ENCODE measurements at places on chromosomes 6 and 20.

- DNase-seq = no peak
These were observed 141.3 kb upstream of the CENPW start for GRCh38 chr6:126198631-126199030.

DNA sequence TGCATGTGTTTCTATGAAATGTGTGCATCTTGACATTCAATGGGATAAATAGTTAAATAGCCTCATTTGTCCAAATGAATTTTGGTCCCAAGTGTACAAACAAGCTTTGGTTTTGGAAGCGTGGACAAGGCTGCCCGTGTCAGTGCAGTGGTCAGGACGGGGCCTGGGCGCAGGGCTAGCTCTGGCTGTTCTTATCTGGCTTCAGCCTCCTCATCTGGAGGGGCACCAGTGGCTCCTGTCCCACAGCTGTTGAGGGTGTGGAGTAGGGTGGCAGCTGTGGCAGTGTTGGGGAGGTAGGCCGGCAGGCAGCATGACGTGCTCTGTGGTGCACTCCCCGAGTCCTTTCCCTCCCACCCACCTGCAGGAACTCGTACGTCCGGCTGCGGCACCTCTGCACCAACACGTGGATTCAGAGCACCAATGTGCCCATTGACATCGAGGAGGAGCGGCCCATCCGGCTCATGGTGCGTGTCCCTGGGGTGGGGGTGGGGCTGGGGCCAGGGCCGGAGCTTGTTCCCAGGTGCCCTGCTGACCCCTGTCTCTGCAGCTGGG is 43.5 kb downstream of the ITPR3 start:
- no peak for DNase-seq

GRCh38 chr20:63140514-63141433 is 75.2 kb downstream of the YTHDF1 start:
- DNase-seq = no peak

GRCh38 chr6:31092769-31093505 is 19.4 kb downstream of the C6orf15 start:
- DNase-seq = no peak

GRCh38 chr20:41290804-41291389 is 26.6 kb downstream of the ZHX3 start:
- DNase-seq = no peak

DNA sequence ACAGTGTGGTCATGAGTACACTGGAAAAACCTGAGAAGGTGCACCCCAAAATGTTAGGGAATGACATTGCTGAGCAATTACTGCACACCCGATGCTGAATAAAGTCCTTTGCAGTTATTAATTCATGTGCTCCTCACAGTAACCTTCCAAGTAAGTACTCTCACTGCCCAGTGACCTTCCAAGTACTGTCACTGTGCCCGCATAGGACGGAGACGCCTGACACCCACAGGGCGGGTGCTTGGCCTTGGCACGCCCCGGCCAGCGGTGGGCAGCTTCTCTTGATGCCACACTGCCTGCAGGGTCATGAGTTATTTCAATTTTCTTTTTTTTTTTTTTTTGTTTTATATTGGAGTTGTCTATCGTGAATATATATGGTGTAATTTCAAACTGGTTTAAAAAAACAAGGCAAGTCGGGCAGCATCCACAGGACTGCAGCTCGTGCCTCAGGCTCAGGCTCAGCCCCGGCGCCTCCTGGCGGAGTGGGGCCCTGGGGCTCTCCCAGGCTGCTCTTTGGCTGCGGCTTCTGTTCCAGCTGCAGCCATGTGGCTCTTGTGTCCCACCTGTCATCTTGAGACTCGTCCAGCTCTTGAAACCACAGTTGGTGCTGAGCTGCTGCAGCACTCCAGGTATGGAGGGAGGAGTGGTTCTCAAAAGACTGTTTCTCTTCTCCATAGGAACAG is 27.0 kb downstream of the PNLDC1 start:
- no peak for DNase-seq

- no peak for DNase-seq
These were observed 39.8 kb upstream of the MMS22L start for GRCh38 chr6:97322811-97323210.

GRCh38 chr20:31704225-31705119 is 18.2 kb downstream of the BCL2L1 start:
- no peak for DNase-seq

DNA sequence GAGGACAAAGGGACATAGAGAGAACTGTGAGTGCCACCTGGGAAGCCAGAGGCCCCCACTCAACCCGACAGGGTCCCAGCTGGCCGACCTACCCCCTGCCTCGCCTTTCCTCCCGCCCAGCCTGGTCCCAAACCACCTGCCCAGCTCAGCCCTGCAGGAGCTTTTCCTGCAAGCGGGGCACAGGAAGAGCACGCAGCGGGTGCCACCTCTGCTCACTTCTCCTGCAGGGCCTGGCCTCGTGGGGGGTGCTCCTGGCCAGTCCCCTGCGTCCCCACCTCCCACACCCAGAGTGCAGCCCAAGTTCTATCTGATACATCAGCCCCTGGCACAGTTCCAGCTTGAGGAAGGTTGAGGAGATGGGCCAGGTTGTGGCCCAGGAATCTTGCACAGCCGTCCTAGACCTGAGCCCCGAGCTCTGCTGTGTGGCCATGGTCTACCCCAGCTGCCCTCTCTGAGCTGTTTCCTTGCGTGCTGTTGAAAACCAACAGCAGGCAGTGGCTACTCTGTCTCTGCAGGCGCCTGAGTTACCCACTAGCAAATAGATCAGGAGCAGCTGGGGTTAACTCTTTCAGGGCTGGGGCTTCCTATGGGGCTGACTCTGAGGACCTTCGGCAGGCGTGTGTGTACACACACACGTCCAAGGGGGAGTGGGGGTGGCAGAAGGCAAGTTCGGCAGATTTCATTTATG is 1.7 kb downstream of the NECAB3 start:
- no peak for DNase-seq

- no peak for DNase-seq
These were observed 81.2 kb downstream of the PREP start for GRCh38 chr6:105321728-105322127.

DNA sequence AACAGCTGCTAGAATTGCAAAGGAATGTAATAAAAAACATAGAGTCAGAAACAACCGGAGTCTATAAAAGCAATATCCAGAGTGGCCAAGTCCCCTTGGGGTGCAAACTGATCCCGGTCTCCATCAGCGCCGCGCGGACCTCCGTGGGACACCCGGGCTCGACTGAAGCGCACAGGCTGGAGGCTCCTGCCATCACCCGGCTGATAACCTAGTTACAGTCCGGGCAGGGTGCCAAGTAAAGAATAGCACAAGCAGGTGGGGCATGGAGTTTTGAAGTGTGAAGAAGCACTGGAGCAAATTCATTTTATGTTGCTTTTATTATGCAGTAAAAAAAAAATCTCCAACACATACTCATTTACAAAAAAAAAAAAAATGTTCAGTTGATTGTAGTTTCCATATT is 205.1 kb upstream of the GMDS start:
- DNase-seq = no peak

- no peak for DNase-seq
These were observed 384.9 kb downstream of the CENPW start for GRCh38 chr6:126724821-126725220.

DNA sequence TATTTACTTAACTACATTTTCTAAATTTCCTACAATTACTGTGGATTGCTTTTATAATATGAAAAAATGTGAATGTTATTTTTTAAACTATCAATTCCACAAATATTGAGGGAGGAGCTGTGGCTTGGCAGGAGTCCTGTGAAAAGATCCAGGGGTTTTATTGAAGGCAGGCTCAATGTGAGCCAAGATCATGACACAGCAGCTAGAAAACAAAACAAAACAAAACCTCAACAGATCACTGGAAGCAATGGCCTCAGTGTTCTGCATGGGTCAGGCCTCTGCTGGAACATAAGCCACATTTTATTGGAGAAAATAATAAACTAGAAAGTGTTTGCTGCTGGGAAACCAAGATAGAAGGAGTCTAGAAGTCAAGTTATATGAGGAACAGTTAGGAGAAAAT is 19.4 kb upstream of the RCAN2 start:
- no peak for DNase-seq

- no peak for DNase-seq
These were observed 68.1 kb upstream of the MAFB start for GRCh38 chr20:40757087-40757486.

- no peak for DNase-seq
These were observed 127.4 kb downstream of the C6orf118 start for GRCh38 chr6:165181951-165182414.

- no peak for DNase-seq
These were observed 65.4 kb downstream of the MYH7B start for GRCh38 chr20:35021063-35021462.

- DNase-seq = no peak
These were observed 939.1 kb downstream of the KIF16B start for GRCh38 chr20:15634102-15634501.

DNA sequence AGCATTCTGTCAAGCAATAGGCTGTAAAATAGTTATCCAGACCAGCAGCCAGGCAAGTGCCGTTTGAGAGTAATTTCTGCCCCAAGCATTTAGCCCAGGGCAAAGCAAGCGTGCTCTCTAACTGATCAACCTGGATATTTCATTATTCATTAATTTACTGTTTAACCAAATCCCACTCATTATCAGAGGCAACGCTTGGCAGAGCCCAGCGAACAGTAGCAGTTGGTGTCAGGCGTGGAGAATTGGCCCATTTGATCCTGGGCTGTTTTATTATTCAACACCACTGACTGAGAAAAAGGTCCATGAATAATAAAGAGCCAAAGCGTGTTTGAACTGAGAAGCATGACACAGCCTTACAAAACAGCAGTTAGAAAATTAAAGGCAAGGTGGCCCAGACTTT is 35.3 kb downstream of the TFAP2B start:
- no peak for DNase-seq
